Stimulated activated naive CD4-positive, alpha-beta T cell (primary cell): ENCODE measurements at places on chromosomes 7 and 10.

GRCh38 chr7:17038160-17038782 lies 156.5 kb upstream of the AGR3 start:
- DNase-seq = no peak

GRCh38 chr10:86172301-86172700 lies 194.3 kb downstream of the GRID1 start:
- no peak for DNase-seq

DNA sequence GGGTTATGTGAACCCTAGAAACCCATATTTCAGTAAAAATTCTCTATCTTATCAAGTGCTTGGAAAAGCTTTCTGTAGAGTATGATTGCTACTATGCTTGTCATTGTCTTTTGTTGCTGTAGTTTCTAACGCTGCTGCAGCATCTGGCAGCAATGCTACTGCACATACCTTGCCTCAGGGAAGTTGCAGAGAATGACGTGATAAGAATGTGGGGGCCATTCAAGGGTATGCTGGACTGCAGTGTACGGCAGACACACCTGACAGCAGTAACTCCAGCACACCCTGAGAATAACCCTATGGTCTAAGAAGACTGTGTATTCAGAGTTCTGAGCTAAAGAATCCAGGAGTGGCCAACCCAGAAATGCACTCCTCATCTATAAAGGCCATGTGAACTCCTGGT lies 20.5 kb downstream of the TRIM4 start:
- DNase-seq = no peak

GRCh38 chr10:24485304-24485703 lies 238.4 kb downstream of the ARHGAP21 start:
- no peak for DNase-seq

DNA sequence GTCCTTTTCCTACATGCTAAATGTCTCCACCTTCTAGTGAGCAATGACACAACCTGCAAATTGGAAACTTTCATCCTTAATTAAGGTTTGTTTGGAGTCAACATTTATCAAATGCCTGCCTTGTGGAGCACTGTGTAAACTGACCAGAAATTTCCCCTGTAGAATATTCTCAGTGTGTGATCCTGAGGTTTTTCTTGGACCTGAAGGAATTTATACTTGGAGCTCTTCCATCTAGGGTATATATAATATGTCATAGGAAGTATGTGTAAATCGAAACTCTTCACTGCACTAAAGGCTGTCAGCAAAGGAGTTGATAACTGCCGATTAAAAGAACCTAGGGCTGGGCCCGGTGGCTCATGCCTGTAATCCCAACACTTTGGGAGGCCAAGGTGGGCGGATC lies 152.4 kb downstream of the NSUN6 start:
- DNase-seq = no peak

- DNase-seq = peak; percentile 11
Observed at GRCh38 chr7:26664735-26665416, 199.5 kb downstream of the SKAP2 start.

DNA sequence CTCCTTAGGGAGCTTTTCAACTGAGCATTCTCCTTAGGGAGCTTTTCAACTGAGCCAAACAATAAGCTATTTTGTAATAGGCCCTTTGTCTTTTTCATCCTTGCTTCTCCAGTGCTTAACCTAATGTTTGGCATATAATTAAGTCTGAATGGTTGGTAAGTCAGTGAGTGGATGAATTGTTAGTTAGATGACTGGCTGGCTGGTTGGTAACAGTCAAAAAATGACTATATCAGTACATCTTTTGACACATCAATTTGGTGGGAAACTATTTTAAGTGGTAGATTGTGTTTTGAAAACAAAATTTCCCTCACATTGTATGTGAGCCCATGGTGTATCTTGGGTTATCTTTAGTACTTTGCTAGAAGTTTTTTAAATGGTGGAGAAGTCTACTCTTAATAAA lies 16.4 kb downstream of the ING3 start:
- no peak for DNase-seq

DNA sequence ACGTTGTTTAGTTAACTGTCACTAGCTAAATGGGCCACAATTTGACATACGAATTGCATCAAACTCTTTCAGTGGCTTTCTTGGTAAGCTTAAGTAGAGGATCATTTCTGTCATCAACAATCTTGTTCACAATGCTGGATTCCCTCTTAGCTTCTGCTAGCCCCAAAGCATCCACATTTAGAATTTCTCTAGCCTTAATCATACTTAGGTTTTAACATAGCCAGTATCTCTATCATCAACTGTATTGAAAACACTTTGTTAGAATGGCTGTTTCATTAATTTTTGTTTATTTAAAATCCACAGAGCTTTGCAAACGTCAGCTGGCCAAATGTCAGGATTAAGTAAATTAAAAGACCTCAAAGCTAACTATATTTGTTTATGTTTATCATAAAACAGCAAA lies 41.1 kb downstream of the ABRAXAS2 start:
- DNase-seq = no peak

GRCh38 chr10:15052121-15052520 lies 8.4 kb downstream of the OLAH start:
- no peak for DNase-seq

- no peak for DNase-seq
Observed at GRCh38 chr7:88328787-88329186, 22.1 kb upstream of the STEAP4 start.

DNA sequence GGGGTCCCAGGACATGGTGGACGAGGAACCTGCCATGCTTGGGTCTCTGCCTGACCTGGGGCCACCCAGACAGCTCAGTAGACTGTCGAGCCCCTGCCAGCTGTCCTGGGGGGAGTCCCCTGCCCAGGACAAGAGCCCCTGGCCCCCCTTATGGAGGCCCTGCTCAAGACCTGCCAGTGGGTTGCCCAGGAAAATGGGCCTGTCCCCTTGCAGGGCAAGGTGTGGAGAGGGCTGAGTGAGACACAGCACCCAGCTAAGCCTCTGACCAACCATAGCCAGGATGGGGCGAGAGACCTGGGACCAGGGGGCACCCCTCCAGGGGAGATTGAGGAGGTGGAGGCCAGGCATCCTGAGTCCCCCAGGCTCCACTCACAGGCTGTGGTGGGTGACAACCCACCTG lies 1.8 kb downstream of the FUOM start:
- no peak for DNase-seq

DNA sequence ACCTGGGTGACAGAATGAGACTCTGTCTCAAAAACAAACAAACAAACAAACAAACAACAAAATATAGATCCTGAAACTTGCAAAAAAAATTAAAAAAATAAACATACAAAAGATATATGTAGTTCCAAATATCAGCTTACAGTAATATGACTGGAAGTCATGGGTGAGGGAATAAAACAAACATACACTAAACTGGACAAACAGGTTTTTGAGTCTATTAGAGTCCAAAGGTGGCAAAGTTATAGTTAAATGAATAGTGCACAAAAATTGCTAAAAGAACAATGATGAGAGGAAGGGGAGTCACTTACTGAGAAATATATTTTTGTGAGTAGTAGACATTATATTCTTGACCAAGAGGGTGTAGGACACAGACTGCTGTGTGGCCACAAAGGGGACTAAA lies 16.7 kb upstream of the RSBN1L start:
- no peak for DNase-seq

GRCh38 chr7:142177869-142178268 lies 66.4 kb downstream of the MGAM2 start:
- no peak for DNase-seq

- no peak for DNase-seq
Observed at GRCh38 chr7:44290252-44290620, 35.2 kb downstream of the CAMK2B start.

GRCh38 chr7:25014756-25015155 lies 34.8 kb upstream of the OSBPL3 start:
- DNase-seq = no peak

GRCh38 chr10:61389887-61390286 lies 63.3 kb downstream of the TMEM26 start:
- no peak for DNase-seq

DNA sequence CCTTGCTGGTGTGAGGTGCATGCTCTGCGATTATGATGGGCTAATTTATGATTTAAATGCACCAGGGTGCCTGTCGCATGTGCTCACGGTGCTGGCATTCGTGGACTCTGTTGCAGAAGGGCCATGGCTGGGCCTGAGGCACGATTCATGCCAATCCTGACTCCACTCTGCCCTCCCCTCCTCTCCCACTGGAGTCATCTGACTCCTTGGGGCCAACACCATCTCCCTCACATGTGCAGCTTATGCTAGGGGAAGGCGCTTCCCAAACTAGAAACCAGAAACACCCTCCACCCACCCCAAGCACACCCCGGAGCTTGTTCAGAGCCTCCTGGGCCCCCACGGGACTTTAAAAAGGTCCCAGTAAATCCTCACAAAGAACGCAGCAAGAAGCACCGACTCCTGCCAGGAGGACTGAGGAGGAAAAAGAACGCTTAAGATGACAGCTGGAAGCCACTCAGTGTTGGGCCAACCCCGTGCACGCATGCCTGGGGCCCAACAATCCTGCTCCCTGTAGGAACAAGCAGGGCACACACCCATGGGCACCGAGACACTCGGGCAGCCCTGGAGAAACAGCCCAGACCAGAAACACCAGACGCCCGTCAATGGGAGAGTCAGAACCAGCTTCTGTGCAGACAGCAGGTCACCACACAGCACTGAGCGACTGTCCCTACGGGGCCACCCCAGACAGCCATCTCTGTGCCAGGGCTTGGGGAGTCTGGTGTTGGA lies 14.1 kb downstream of the BRI3 start:
- no peak for DNase-seq

DNA sequence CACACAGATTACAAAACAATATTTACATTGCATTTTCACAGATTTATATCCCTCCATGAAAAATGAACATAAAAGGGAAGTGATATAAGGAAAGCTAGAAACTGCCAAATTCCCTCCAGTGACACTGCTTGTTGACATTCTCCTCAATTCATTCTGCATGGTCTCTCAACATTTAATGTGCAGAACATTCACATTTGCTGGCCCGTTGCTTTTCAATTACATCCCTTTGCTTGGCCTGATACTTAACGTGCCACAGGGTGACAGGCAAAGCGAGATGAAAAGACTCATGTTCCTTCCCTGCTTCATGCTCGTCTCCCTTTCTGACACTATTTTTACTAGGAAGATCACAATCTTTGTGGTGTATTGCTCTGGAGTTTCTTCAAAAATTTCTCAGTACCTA lies 1019.7 kb upstream of the LRRN3 start:
- DNase-seq = no peak

- no peak for DNase-seq
Observed at GRCh38 chr7:126570845-126571244, 681.9 kb downstream of the GRM8 start.

DNA sequence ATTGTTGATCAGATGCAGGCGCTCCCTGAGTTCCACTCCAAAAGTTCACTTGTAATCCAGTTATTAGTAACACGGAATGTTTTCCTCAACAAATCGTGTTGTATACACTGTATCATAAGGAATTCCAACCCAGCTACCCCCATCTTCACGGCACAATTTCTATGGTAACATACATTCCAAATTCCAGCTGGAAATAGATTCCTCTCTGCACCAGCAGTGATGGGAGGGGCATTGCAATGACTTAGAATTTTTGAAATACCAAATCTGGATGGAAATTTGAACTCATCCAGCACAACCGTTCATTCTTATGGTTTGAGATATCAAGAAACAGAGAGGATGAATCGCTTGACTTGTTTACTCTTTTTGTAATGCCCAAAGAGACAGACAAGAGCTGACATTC lies 38.9 kb upstream of the RHEB start:
- DNase-seq = no peak

DNA sequence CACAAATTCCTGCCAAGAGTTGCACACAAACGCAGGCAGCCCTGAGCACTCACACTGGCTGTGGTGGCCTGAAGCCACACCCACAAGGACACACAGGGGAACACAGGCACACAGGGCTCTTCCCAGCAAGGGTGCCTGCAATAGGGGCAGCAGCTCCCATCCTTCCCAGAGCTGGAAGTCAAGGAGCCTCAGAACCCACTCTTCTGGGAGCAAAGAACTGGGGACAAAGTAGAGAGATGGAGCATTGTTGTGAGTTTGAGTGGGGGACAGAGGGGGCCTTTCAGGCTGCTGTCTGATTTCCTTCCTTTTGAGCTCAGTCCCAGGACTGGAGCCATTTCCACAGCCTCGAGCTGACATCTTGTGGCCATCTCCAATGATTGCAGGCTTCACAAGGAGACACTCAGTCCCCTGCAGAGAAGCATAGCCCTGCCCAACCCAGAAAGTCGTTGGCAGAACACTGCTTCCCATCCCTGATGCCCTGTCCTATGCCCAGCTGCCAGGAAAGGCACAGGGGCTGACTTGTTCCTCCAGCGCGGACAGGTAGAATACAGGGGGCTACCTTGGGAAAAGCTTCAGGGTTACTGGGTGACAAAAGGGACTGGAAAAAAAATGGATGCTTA lies 34.4 kb upstream of the SLF2 start:
- no peak for DNase-seq

DNA sequence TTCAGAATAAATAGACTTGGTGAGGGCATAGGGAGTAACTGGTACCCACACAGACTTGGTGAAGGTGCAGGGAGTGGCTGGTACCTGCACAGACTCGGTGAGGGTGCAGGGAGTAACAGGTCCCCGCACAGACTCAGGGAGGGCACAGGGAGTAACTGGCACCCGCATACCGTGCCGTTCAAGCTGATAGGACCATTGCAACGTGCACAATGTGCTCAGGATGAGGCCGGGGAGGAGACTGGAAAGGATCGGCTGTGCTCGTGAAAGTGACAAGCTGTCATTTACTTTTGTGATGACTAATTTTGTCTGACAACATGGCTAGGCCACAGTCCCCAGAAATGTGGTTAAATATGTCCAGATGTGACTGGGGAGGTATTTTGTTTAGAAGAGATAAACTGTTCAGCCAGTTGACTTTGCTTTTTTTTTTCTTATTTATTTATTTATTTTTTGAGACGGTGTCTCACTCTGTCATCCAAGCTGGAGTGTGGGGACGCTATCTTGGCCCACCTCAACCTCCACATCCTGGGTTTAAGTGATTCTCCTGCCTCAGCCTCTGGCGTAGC lies 76.2 kb upstream of the NMT2 start:
- no peak for DNase-seq
